ENCODE measurements at places on chromosomes 1 and 21.

DNA sequence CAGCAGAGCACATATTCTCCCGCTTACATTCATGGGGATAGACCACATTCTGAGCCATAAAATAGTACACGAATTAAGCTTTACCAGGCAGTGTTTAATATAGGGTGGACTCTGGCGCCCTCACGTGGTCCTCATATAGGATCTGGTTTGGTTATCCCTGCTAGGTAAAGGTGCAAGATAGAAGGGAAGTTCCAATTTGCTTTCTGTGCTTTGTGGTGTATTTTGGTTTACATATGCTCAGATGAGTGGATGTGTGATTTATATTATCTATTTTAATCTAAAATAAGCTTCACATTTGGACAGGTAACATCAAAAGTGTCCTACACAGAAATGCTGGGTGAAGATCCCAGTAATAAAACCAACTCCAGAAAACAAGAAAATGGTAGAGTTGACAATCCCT, 3.6 kb downstream of the CR1 start:
- peak; percentile 59 for DNase-seq

DNA sequence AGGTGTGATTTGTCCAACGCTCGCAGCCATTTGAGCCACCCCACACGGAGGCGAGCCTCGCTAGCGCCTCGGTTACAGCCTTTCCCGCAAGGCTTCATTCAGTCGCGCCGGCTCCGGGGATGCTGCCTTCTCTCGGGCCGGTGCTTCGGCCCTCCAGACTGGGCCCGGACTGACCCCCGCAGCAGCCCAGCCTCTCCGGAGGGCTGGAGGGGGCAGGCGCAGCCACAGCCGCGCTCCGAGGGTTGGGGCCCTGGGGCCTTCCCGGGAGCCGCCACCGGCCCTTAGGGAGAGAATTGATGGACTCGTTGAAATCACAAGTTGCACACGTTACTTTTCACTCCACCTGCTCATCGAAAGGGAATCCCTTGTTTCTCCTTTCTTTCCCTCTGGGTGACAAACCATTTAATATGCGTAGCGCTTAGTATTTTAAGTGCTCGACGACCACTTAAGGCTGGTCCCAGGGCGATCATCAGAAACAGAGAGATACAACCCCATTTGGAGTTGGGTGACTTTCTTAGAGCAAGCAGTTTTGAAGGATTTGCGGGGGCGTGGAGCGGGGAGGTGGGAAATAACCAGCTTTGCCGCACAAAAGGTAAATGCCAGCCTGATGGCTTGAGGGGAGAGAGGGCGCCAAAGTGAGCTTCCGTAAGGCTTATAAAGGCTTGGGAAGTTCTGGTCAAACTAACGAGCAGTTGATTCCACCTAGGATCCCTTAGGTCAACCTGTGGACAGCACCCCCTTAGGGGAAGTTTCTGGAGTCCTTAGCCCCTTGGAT, 24.6 kb upstream of the ENAH start:
- DNase-seq: no peak

GRCh38 chr1:50108497-50109059, at the start of gene ELAVL4:
ELAVL4 (plus strand) TSS chr1:50108920; CDS start chr1:50109190, 270 bp downstream.
- DNase-seq: peak; percentile 72

DNA sequence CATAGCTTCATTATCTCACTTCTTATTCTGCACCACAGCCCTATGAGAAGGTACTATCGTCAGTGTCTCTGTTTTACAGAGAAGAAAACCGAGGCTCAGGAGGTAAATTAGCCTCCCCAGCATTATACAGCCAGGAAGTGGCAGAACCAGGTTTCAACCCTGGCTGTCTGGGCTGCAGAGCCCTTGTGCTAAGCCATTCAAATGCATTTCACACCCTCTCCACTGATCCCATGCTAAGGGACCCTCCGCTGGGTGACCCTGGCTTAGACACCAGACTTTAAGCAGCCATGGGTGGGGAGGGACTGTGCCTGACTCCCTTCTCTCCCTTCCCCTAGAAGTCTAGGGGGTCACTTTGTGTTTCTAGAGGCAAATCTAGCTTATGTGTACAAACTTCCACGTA, 87.5 kb downstream of the RRAGC start:
- DNase-seq: no peak

DNA sequence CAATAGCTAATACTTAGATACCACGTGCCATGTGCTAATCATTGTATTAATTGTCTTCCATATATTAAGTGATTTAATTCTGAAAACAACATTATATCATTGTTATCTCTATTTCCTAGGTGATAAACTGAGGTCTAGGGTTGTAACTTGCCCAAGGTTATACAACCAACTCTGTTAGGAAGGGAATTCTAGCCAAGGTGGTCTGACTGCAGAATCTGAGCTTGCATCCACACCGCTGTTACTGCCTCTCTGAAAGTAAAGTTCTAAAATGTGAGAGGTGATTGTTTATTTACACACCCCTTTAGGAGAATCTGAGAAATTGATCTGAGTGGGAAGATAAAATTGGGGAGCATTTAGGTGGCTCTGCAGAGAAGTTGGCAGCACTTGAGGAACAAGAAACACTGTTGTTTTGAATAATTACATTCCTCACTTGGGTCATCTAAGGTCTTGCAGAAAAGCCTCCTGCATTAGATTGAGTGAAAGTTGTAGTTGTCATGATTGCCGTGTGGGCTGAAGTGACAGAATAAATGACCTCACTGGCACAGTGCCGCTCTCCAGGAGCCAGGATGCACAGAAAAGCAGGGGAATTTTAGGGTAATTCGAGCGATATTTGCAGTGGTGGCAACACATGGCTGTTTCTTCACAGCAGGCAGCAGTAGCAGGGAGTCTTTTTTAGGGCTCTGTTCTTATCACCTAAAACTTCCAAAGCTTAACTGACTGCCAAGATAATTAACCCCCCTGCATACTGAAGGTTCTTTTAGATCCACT, 121.7 kb downstream of the ADGRL4 start:
- no peak for DNase-seq

- DNase-seq: no peak
Measured at GRCh38 chr1:225343618-225344017, 84.2 kb downstream of the LBR start.

- no peak for DNase-seq
Measured at GRCh38 chr21:35266546-35266945, 217.4 kb upstream of the RUNX1 start.

GRCh38 chr1:148367596-148367995, 115.5 kb downstream of the PPIAL4G start:
- no peak for DNase-seq

DNA sequence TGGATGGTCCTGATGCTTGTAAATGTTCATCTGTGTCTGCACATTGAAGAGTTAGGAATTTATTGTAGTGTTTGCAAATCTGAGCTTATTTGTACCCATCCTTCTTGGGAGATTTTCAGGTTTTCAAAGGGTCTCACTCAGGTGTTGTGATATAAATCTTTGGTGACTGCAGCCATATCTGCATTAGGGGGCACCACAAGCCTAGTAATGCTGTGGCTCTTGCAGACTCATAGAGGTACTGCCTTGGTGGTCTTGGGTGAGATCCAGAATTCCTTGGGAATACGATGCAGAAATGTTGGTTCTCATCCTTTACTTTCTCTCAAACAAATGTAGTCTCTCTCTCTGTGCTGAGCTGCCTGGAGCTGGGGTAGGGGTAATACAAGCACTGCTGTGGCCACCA, 405.9 kb downstream of the TTLL7 start:
- no peak for DNase-seq

DNA sequence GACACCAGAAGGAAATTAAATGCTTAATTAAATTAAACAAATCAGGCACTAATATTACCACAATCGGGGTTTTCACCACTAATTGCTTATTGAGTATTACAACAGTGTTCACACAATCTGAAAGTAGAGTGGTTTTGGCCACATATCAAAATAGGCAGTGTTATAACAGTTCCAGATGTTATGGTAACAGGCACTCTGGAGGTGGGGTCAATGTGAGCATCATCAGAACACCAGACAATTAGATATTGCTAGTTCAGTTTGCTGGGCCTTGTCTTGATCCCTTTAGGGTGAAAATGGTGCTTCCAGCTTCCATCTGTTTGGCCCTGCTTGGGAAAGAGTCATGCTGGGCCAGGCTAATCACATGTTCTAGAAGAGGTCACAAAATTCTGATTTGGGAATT, 14.5 kb upstream of the DDAH1 start:
- DNase-seq: no peak

- DNase-seq: no peak
Measured at GRCh38 chr1:112524251-112524650, 15.5 kb downstream of the WNT2B start.

DNA sequence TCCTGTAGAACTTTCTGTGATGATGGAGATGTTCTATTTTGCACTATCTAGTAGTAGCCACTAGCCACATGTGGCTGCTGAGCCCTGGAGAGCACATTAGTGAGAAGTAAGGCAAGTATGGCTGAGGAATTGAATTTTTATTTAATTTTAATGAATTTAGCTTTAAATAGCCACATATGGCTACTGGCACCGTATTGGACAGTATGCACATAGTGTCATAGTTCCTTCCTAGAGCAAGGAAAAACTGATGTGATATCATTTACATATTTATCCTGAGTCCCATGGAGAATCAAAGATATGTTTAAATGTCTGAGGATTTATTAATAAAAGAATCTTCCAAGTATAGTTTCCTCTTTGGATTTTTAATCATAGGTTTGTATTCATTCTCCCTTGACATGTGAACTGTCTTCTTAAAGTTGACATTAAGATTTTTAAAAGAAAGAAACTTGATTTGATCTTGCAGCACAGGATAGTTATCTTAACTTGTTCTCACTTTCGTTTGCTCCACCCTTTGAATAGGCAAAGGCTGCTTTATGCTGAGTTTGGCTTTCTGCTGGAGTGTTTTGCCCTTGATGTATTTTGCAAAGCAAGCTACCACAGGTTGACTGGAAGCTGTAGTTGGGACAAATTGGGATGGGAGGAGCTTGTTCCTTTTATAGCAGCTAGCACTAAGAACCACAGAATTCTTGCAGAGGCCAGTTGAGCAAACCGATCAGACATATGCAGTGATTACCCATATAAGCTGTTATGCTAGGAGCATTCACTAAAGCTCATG, 129.7 kb downstream of the VPS13D start:
- DNase-seq: no peak

DNA sequence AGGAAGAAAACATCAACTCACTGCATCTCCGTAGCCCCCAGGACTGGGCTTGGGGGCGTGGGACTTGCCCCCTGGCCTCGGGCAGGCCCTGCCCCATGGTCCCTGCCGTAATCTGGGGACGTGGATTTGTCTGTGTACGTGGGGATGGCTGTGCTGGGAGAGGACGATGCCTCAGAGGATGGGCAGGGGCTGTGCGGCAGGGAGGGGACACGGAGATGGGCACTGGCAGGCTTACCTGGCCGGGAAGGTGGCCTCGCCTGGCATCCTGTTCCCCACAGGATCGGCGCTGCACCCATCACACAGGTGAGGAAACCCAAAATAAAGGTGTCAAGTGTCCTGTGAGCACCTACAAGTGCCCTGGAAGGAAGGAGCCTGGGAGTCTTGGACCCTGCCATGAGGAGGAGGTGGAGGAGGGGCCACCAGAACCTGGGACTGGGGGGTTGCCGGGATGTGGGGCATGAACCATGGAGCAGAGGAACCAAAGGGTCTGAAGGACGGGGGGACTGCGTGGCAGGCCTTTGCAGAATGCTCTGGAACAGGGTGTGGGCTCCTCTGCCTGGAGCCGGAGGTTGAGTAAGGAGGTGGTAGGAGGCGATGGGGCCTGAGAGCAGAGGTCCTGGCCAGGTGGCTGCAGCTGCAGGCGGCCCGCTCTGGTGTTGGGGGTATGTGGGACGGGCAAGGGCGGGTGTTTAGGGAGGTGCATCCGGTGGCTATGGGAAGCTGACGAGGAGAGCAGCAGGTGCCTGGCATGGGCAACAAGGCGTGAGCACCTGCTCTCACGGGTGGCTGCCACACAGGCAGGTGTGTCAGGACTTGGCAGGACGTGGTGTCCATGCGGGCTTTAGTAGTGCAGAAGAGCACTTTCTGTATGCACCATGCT, 27.8 kb upstream of the LRRC3 start:
- peak; percentile 80 for DNase-seq

DNA sequence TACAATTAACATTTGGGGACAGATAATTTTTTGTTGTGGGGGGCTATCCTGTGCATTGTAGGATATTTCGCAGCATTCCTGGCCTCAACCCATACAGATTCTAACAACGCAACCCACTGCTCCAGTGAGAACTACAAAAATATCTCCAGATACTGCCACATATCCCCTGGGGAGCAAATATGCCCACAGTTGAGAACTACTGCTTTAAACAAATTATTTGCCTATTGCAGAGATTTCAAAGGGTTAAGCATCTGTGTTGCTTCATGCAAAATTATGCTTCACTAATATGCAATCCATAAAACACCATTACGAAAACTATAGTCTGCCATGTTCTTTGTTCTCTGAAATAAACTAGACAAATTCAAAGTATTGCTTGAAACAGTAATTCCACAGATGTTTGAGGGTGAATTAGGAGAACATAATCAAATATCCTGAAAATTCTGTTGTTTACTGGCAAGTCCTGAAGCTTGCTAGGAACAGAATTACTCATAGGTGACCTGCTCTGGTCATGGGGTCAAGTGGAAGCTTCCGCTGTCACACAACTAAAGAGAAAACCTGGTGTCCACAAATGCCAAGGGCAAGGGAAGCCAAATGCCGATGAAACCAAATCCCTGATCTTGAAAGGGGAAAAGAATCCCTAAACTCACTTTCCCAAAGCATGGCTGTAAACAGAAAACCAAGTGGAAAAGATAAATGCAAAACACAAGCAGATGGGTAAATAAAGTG, 149.4 kb downstream of the RERE start:
- no peak for DNase-seq

- DNase-seq: no peak
Measured at GRCh38 chr1:235710687-235711086, 61.1 kb upstream of the GNG4 start.

- DNase-seq: no peak
Measured at GRCh38 chr1:21508580-21509350, 458 bp upstream of the ALPL start.

GRCh38 chr1:64750092-64750491, 5.2 kb downstream of the RAVER2 start:
- no peak for DNase-seq

DNA sequence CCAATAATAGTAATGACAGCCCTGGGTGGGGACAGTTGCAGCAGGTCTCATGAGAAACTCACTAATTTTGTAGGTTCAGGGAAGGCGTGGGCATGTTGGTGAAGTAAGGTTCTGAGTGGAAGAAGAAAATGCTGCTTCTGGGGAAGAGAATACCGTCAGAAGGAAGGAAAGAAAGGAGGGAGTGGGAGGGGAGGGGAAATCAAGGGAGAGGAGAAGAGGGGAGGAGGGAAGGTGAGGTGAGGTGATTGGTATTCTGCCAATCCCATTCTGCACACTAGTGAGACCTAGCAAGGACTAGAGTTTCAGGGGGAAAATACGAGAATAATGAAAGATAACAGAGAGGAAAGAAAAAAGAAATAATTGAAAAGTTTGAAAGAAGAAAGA, 32.4 kb upstream of the MGST3 start:
- peak; percentile 5 for DNase-seq
